ENCODE measurements at places on chromosomes 3 and 15. TPM values are rescaled to one million over a fixed set of nuclear protein-coding genes. Genes with fewer than 3 reads are reported as not detected.

DNA sequence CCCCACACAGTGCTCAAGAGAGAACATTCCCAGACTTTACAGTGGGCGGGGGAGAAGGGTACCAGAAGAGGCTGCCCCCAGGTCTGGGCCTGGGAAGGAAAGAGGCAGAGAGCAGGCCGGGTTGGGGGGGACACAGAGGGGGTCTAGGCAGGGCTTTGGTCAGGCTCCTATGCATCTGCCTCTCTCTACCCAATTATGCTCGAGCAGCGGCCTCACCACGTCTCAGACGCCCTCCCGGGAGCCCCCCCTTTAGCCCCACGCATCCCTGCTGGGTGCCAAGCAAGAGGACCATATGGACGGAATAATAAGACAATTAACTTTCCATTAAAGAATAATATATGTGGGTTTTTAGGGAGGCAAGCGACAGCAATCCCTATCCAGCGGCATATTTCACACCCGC lies 32.8 kb downstream of the CACNA2D2 start:
- no peak overlapping the region for H3K4me3 ChIP-seq
- no peak overlapping the region for H3K27ac ChIP-seq
- no peak for DNase-seq
- H3K36me3 ChIP-seq = no peaks in the 10 kb centered on the region
- H3K27me3 ChIP-seq = no peaks in the 10 kb centered on the region

HGD gene
- 6.4 TPM for total RNA-seq

DNA sequence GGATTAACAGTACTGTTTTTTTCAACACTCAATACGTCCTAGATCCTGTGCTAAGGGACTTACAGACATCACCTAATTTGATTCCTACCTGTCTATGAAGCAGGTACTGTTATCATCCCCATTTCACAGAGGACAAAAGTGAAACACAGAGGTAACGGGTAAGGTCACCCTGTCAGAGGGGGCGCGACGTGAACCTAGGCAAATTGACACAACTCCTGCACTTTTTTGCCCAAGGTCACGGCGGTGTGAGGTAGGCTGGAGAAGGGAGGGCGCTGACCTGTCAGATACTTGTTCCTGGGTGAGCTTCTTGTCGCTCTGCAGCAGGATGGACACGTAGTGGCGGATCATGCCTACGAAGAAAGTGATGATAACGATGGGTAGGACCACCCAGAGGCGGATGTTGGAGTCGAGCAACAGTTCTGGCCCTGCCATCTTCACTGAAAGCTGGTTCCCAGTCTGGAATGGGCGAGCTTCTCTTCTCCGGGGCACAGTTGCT lies 363 bp downstream of the EMC3 start:
- H3K4me3 ChIP-seq = peak overlapping the region; percentile 55
- no peaks in the 10 kb centered on the region for H3K36me3 ChIP-seq
- H3K4me1 ChIP-seq = peaks cover 11% of the 10 kb centered on the region
- H3K27ac ChIP-seq = peak overlapping the region; percentile 81
- no peaks in the 10 kb centered on the region for H3K27me3 ChIP-seq
- DNase-seq = no peak

TM4SF1 gene
- 102 TPM for total RNA-seq

DNA sequence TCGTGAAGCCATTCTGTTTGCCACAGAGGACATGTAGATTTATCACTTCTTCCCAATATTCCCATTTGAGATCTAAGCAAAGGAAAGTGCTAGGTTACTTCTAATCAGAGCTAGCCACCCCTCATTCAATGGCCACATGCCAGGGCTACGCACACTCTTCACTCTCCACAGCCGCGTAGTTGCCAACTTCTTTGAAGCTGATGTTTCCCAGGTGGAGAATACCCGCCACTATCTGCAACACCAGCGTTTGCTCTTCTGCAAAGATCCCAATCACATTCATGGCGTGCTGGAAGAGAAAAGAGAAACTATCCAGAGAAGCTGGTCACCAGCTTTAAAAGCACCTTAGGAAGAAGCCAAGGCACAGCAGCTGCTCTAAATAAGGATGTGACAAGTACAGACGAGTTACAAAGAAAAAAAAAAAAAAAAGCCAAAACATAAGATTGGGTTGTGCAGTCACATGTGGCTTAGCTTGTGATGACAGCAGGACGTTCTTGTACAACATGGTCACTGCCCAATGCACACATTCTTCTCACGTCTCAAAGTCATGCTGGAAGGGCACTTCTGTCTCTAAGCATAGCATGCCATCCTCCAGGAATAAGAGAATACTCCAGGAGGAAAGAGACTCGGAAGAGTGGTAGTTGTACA lies 16.4 kb downstream of the LDHAL6B start:
- peak overlapping the region; percentile 83 for H3K27ac ChIP-seq
- peaks cover 4% of the 10 kb centered on the region for H3K4me1 ChIP-seq
- no peaks in the 10 kb centered on the region for H3K36me3 ChIP-seq
- no peak overlapping the region for H3K4me3 ChIP-seq

GRCh38 chr3:166837535-166837934 lies 542.6 kb downstream of the ZBBX start:
- H3K27me3 ChIP-seq = no peaks in the 10 kb centered on the region
- H3K27ac ChIP-seq = no peak overlapping the region
- H3K4me1 ChIP-seq = no peaks in the 10 kb centered on the region
- no peak for DNase-seq
- no peaks in the 10 kb centered on the region for H3K36me3 ChIP-seq

COL6A5 gene
- total RNA-seq = not detected

GRCh38 chr3:101861789-101862415 lies 12.6 kb downstream of the NFKBIZ start:
- no peak for DNase-seq
- no peaks in the 10 kb centered on the region for H3K4me1 ChIP-seq
- H3K27ac ChIP-seq = no peak overlapping the region
- no peak overlapping the region for H3K4me3 ChIP-seq

KIF7 gene
- total RNA-seq = 6.2 TPM

DNA sequence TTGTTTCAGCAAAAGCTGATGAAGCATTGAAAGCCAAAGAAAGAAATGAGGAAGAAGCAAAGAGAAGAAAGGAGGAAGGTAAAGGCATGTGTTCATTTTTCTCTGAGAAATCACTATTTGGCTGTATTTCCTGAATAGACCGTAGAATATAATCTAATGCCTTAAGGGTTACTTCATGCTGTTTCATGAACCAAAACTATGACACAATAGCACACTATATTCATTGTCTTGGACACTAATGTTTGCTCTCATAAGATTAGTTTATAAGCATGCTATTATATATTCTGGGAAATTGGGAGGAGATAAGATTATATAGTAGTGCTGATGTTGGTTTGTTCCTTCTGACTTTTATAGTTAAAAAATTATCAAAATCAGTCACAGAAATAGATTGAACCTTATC lies 110.1 kb upstream of the MLF1 start:
- no peaks in the 10 kb centered on the region for H3K27me3 ChIP-seq
- no peak for DNase-seq
- H3K4me1 ChIP-seq = no peaks in the 10 kb centered on the region
- no peak overlapping the region for H3K27ac ChIP-seq

DNA sequence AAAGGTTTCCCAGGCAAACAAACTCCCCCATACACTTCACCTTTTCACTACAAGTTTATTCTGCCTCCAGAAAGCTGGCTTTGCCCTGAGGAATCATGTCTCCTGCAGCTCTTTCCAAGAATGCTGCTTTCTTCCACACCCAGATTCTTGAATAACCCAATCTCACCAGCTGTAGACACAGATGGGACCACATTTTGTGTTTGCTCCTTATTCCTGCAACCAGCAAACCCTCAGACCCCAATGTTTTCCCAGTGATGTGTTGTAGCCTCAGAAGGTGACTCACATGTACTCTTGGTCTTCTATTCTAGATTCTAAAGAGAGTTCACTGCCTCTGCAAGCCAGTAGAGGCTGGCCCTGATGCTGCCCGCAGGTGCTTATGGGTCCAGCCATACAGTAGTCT lies 23.6 kb upstream of the TRIM59 start:
- no peaks in the 10 kb centered on the region for H3K27me3 ChIP-seq
- H3K4me1 ChIP-seq = no peaks in the 10 kb centered on the region
- no peak overlapping the region for H3K27ac ChIP-seq
- no peaks in the 10 kb centered on the region for H3K36me3 ChIP-seq
- H3K4me3 ChIP-seq = no peak overlapping the region

DNA sequence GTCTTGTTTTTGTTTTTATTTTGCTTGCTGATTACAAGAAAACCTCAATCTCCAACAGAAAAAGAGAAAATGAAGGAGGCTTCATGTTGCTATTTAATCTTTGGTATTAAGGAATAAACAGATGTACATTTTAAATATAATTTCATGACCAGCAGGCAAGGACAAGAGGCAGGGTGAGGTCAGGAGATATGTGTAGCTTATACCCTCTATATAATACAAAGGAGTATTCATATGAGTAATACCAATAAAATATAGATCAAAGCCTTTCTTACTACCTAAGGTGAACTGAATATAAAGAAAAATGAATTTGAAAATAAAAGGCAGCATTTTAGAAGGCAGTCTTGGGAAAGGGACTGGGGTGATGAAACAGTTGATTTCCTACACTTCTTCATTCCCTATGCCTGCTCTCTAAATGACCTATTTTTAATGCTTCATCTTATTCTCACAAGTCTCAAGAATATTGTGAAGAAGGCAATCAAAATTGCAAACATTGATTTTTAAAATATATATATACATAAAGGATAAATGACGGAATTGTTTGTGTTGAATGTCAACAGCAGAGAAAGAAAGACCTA lies 8.6 kb upstream of the CBLB start:
- H3K4me1 ChIP-seq = no peaks in the 10 kb centered on the region
- no peak overlapping the region for H3K4me3 ChIP-seq
- no peak for DNase-seq
- no peaks in the 10 kb centered on the region for H3K36me3 ChIP-seq
- peak overlapping the region; percentile 5 for H3K27ac ChIP-seq

DNA sequence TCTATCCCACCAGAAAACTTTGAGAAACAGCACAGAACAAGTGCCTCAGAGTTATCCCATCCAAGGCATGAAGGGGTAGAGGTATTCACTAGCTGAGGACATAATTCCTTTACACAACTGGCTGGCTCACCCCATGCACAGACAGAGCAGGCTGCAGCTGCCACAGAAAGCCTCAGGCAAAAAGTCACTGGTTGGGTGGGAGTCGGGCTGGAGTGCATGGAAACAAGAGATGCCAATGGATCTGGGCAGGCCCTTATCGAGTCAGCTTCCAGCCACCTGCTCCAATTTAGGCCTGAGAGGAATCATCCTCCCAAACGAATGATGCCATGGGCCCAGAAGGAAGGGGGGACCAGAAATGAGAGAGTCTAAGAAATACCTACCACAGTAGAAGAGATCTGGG lies 83.0 kb downstream of the RSL24D1 start:
- H3K27me3 ChIP-seq = no peaks in the 10 kb centered on the region
- no peak overlapping the region for H3K4me3 ChIP-seq
- no peaks in the 10 kb centered on the region for H3K4me1 ChIP-seq
- H3K27ac ChIP-seq = no peak overlapping the region
- no peaks in the 10 kb centered on the region for H3K36me3 ChIP-seq

DNA sequence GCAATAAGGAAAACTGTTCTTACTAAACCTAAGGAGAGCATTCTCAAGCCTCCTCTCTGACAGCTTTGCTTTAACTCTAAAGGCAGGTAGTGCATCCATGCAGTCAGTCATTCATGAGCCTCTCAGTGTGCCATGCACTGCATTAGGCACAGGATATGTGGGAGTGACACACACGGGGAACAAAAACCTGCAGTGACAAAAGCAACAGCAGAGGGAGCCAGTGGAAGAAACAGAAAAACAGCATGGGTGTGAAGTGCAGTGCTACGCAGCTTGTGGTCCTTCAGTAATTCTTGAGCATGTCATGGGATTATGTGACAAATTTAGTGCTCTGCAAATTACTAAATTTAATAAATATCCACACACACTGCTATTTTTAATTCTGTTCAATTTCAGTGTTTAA lies 230.7 kb downstream of the BBX start:
- H3K27ac ChIP-seq = no peak overlapping the region
- H3K27me3 ChIP-seq = no peaks in the 10 kb centered on the region
- DNase-seq = peak; percentile 18
- no peak overlapping the region for H3K4me3 ChIP-seq
- no peaks in the 10 kb centered on the region for H3K4me1 ChIP-seq

POPDC2 gene
- total RNA-seq = 6.2 TPM

THAP10 gene
- total RNA-seq = 2.1 TPM

DNA sequence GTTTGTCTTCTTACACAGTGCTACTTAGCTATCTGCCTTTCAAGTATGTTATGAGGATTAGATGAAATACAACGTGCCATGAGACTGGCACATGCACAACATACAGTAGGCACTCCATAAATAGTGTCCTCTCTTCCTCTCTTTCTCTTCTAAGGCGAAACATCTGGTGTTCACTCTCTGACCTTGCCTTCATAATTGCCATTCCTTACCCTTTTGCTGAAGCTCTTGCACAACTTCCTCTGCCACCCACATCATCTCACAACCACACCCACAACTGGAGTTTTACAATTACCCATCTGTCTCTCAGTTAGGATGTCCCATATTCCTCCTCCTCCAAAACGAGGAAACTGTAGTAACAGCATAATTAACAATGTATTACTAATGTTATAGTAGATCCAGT lies 26.4 kb upstream of the ACP3 start:
- no peak for DNase-seq
- H3K4me3 ChIP-seq = no peak overlapping the region
- no peaks in the 10 kb centered on the region for H3K27me3 ChIP-seq
- no peaks in the 10 kb centered on the region for H3K4me1 ChIP-seq
- no peaks in the 10 kb centered on the region for H3K36me3 ChIP-seq

DNA sequence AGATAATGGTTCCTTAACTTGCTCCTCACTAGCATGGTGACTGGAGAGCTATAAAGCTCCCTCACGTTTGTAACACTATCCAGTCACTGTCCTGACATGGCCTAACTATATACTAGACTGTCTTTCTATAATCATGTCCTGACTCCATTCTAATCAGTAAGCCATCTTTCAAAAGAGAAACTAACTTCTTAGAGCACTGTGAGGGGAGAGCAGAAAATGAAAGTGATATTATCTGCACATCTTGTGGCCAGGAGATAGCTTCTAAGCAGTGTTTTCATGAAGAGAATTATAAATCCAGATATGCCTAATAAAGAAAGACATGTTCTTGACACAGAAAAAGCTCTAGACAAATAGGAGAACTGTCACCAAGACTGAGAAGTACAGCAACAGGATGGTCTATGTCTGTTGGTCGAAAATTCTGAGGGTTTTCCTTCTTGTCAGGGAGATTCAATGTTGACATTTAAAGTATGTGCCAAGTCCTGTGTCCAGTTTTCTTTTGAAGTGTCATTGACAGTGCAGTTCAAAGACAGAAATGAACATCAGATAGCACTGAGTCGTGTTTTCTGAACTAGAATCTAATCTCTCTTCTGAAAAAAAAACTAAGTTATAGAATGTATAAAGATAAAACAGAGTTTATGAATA lies 230.6 kb upstream of the PEX5L start:
- no peaks in the 10 kb centered on the region for H3K36me3 ChIP-seq
- no peak overlapping the region for H3K4me3 ChIP-seq
- no peaks in the 10 kb centered on the region for H3K27me3 ChIP-seq

ERICH6 gene
- total RNA-seq = not detected

GRCh38 chr3:188067932-188068331 lies 86.0 kb upstream of the LPP start:
- H3K4me3 ChIP-seq = no peak overlapping the region
- no peaks in the 10 kb centered on the region for H3K4me1 ChIP-seq
- no peaks in the 10 kb centered on the region for H3K27me3 ChIP-seq
- H3K27ac ChIP-seq = no peak overlapping the region
- no peaks in the 10 kb centered on the region for H3K36me3 ChIP-seq

Measured in uterus (tissue), 4 donors.